ENCODE measurements at places on chromosomes 3 and 15.

- DNase-seq = no peak
Measured at GRCh38 chr3:5190147-5190791, 2.8 kb downstream of the EDEM1 start.

DNA sequence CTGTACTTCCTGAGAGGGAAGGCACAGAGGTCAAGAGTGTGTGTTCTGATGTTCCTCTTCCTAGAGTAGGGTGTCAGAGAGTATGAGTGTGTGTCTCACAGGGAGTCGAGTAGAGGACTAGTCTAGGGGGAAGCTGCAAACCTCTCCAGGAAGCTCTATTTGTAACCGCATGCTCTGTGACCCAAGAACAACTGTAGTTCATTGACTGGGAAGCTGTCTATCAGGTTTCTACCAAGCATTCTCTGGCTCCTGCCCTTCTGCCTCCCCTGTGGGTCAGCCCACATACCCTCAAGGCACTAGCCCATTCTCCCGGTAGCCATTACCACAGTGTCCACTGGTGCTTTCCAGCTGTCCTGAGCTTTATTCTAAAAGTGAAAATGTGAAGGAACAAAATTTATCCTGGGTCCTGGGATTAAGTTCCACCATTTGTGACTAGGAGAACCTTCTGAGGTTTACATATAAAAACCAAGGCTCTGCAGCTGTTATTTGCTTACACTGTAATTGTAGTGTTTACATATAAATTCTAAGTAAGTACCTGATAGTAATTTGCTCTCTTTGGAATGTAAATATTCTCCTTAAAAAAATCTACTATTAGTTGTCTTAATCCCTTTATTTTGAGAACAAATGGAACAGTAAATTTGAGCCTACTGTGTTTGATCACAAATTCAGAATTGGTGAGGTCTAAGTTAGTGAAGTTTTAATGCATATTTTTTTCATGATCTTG is 40.7 kb downstream of the MYRIP start:
- DNase-seq = no peak

DNA sequence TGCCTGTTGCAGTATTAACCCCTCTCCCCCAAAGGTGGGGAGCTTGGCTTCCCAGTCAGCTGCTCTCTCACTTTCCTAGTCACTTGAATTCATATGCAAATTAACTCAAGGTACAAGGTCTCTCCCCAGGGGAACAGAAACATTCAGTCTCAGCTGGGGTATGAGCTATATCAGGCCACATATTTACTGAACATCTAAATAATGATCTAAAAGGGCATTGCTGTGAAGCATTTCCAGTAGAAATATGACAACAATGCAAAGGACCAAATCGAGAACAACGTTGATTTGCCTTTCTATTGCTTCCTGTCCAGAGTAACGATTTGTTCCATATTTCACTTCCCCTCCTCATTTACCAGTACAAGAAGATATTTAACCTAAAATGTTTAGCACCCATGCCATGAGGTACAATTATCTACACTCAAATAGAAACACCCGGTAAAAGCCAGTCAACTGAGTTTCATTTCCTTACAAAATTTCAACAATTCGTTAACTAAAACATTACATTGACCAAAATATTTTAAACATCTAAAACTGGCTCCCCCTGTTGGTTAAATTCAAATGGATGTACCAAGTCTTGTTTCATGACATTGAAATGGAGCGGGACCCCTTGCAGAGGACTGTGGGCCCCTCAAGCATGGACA is 36.5 kb upstream of the KLHL6 start:
- DNase-seq = no peak

DNA sequence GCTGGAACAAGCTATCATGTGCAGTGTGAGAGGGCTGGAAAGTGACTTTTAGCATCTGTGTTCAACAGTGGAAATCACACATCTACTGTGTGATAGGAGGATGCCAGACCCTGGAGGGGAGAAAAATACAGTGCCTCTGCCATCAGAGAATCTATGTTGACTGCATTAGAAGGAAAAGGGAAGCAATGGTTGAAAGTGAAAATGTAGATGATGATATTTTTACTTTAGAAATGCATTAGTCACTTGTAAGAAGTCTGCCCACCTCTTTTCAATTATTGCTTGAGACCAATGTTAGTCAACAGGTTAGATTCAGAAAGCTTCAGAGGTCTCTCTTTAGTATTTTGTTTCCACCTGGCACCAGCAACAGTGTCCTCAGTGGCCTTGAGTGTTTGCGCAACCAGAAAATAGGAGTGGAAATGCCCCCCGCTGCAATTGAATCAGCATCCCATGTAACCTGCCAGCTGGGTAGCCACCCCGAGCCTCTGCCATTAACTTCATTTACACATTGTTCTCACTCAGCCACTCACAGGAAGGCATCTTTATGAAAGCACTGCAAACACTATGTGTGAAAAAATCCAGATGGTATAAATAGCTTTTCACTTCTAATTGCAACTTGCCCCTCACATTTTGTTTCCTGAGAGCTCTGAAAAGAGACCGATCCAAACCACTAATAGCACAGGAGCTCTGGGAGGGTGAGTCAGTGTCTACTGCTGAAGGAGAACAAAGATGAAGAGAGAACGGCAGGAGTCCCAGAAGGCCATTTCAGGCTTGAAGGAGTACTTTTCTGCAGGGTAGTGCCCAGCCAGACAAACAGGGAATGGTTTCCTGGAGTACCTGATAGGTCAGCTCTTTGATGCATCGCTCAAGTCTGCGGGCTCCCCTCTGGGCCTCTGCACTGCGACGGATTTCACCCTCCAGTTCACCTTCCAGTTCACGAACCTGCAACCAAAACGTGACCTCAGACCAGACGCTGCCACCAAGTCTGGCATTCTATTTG is 92.1 kb downstream of the HHLA2 start:
- no peak for DNase-seq
